ENCODE measurements at places on chromosomes 11 and 22. TPM values are rescaled to one million over a fixed set of nuclear protein-coding genes. Genes with fewer than 3 reads are reported as not detected.

Gene PLET1
- polyA plus RNA-seq: not detected

GRCh38 chr11:30125456-30125855, 105.4 kb upstream of the FSHB start:
- DNase-seq: no peak

DNA sequence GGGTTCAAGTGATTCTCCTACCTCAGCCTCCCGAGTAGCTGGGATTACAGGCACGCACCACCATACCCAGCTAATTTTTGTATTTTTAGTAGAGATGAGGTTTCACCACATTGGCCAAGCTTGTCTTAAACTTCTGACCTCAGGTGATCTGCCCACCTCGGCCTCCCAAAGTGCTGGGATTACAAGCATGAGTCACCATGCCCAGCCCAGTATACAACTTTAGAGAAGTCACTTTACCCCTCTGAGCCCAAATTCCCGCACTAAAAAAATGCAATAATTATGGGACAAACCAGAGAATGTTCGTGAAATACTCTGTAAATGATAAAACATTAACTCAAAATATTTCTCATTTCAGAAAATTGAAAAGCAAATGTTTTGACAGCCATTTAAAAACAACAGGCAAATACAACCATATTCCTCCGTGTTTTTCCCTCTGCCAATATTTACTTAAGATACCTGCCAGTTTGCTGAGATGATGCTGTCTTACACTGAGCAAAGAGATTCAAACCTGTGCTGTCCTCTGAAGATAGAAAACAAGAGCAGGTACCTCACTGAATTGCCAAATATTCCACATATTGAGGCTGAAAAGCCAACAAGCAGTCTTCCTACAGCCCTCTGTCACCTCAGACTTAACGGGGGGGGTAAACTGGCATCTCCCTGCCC, 9.6 kb downstream of the PLEKHA7 start:
- no peak for DNase-seq

GRCh38 chr11:70251659-70252321, 18.7 kb upstream of the PPFIA1 start:
- DNase-seq: no peak

GRCh38 chr11:19595840-19596751, 116.5 kb upstream of the NAV2 start:
- DNase-seq: no peak

Measured in right renal pelvis (tissue), 4 donors.